ENCODE measurements at places on chromosomes 5 and 9. TPM values are rescaled to one million over a fixed set of nuclear protein-coding genes. Genes with fewer than 3 reads are reported as not detected.

DNA sequence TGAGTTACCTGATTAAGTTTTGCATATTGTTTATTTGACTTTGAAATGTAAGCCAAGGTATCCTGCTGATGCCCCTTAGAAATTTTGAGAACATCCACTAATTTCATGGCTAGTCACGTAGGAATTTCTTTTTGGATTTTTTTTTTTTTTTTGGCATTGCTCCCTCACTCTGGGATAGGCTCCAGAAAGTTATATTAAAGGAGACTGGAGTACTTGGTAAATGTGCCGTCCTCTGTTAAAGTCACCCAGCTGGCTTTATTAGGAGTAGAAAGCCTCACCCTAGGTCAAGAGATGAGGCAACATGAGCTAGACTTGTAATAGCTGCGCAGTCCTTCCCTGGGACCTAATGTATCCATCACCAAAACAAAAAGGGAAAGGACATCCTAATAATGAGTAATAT lies 3.1 kb downstream of the KCTD16 start:
- DNase-seq: no peak
- H3K27ac ChIP-seq: no peak overlapping the region
- H3K4me1 ChIP-seq: peaks cover 8% of the 10 kb centered on the region
- H3K36me3 ChIP-seq: peaks cover 2% of the 10 kb centered on the region
- no peak overlapping the region for H3K4me3 ChIP-seq

GRCh38 chr5:153489611-153490010 lies 859 bp upstream of the GRIA1 start:
- H3K36me3 ChIP-seq: no peaks in the 10 kb centered on the region
- H3K4me3 ChIP-seq: no peak overlapping the region
- DNase-seq: no peak
- H3K4me1 ChIP-seq: peaks cover 5% of the 10 kb centered on the region
- no peak overlapping the region for H3K27ac ChIP-seq
- H3K27me3 ChIP-seq: no peaks in the 10 kb centered on the region

- no peaks in the 10 kb centered on the region for H3K36me3 ChIP-seq
- H3K27ac ChIP-seq: no peak overlapping the region
- H3K27me3 ChIP-seq: no peaks in the 10 kb centered on the region
- H3K4me3 ChIP-seq: no peak overlapping the region
- DNase-seq: no peak
- no peaks in the 10 kb centered on the region for H3K4me1 ChIP-seq
These were observed 71.5 kb upstream of the MTAP start for GRCh38 chr9:21730899-21731298.

GRCh38 chr5:154199671-154200220 lies 9.2 kb downstream of the GALNT10 start:
- no peak overlapping the region for H3K4me3 ChIP-seq
- peaks cover 30% of the 10 kb centered on the region for H3K4me1 ChIP-seq
- DNase-seq: no peak
- H3K27ac ChIP-seq: no peak overlapping the region
- no peaks in the 10 kb centered on the region for H3K27me3 ChIP-seq
- H3K36me3 ChIP-seq: peaks cover 24% of the 10 kb centered on the region

DNA sequence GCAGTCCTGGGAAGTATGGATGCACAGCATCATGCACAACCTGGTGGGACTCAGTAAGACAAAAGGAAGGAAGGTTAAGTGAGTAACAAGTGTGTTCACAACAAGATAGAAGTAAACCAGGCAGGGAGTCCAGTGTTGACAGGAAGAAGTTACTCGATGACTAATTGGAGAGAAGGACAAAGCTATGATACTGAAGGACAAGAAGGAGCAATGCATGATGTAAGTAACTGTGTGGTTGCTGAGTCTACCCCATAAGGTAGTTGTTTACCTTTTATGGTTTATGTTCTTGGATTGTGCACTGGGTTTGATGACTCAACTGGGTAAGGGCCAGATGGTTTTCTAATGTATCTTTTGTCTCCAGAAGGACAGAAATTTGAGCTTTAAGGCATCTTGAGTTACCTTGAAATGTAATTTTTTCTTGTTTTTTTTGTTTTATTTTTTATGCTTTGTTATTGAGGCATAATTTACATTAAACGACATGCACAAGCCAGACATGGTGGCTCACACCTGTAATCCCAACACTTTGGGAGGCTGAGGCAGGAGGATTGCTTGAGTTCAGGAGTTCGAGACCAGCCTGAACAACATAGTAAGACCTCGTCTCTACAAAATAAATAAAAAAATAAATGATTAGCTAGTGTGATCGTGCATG lies 89.2 kb upstream of the CAST start:
- H3K4me3 ChIP-seq: no peak overlapping the region
- H3K4me1 ChIP-seq: no peaks in the 10 kb centered on the region
- H3K27ac ChIP-seq: no peak overlapping the region
- H3K36me3 ChIP-seq: no peaks in the 10 kb centered on the region
- no peak for DNase-seq

- no peak overlapping the region for H3K4me3 ChIP-seq
- H3K36me3 ChIP-seq: no peaks in the 10 kb centered on the region
- DNase-seq: no peak
- H3K27ac ChIP-seq: no peak overlapping the region
- no peaks in the 10 kb centered on the region for H3K27me3 ChIP-seq
- H3K4me1 ChIP-seq: peaks cover 3% of the 10 kb centered on the region
These were observed 384.0 kb downstream of the NR2F1-AS1 start for GRCh38 chr5:93196986-93197385.

DNA sequence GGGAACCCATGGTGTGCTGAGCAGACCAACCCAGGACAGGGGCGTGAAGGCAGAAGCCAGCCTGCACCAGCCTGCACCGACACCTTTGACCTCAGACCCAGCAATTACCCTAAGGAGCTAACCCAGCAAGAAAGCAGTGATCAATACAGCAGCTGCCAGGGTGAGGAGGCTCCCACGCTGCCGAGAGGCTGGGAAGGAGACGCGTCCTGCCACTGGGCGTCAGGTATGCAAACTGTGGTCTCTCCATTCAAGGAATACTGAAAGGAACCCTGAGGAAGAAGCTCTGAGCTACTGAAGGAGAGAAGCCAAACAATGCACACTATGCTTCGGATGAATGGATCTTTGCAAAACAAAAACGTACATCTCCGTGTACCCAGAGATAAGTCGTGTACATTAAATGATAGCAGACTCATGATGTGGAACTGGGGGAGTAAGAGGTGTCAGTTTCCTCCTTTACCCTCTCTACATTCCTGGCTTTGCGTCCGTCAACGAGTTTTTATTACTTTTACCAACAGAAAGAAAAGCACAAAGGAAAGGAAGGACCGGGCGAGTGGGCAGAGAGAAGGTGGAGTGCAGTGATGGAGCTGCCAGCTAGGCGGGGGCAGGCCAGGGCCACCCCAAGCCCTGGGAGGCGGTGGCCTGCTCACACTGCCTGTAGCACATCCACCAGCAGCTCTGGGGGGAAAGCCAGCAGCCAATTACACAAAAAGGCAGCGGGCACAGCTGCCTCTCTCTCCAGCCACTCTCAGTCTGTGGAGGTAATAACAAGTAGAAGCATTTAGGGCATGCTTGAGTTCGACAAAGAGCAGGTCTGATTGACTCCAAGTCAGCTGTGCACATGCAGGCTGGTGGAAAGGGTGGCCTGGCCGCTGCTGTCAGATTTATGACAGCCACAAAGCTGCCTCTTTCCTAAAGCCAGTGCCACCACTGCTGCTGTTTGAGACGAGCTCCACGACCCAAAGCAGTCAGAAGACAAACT lies 29.3 kb downstream of the RASGEF1C start:
- no peaks in the 10 kb centered on the region for H3K36me3 ChIP-seq
- H3K4me3 ChIP-seq: no peak overlapping the region
- no peaks in the 10 kb centered on the region for H3K4me1 ChIP-seq
- DNase-seq: no peak
- H3K27ac ChIP-seq: no peak overlapping the region
- peaks cover 13% of the 10 kb centered on the region for H3K27me3 ChIP-seq

KIF4B gene
- 0.11 TPM for total RNA-seq

CCNO gene
- 0.41 TPM for total RNA-seq

IDNK gene
- 3.6 TPM for total RNA-seq

MED10 gene
- 21.3 TPM for total RNA-seq

Measured in heart right ventricle (tissue), 16 donors.